ENCODE measurements at places on chromosomes 11 and 22. TPM values are rescaled to one million over a fixed set of nuclear protein-coding genes. Genes with fewer than 3 reads are reported as not detected.

GRCh38 chr11:120208001-120208441, 2.8 kb upstream of the OAF start:
- no peak for DNase-seq

DNA sequence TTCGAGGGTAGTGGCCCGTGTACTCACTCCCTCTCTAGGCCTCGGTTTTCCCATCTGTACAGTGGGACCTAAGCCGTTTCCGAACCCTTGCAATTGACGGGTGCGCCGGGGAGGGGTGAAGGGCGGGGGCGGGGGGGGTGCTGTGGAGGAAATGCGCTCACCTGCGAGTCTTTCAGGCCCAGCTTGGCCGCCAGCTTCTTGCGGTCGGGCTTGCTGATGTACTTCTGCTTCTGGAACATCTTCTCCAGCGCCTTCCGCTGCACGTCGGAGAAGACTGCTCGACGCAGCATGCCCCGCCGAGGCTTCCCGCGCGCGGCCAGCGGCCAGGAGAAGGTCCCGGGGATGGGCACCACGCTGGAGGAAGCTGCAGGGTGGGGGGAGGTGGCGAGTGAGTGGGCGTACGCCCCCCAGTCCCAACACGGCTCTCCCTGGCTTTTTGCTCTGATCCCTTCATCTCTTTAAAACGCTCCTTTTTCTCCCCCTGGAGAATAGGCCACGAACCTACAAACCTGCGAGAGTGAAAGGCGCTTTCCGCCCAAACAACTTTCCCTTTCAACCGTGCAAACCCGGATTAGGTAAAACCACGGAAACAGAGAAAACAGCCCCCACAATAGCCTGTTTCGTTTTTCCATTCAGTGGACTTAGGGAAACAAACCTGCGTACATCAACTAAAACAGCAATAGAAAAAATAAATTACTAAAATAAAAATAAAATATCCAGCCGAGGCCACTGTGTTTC, 3.2 kb downstream of the DBX1 start:
- DNase-seq, result no peak

The KCNK7 gene
- 0.81 TPM for total RNA-seq

DNA sequence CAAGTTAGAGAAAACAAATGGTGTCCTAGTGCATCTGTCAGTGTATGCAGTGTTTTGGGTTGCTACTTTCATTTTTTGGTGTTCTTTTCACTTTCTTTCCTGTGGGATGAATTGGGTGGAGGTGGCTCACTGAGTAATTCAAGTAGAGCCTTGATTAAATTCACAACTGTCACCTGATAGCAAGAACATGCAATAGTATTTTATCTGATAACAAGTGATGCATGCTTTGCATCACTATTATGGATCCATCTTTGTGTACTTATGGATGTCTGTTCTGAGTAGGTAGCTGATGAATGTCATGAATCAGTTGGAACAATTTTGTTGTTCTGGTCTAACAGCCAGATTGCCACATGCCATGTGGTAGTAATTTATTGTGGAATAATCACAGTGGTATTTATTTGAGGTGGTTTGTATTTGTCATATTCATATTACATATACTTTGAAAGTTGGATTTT, 87.5 kb downstream of the DDX10 start:
- no peak for DNase-seq

- peak; percentile 27 for DNase-seq
These were observed 9.9 kb downstream of the IGF2 start for GRCh38 chr11:2129308-2129698.

DNA sequence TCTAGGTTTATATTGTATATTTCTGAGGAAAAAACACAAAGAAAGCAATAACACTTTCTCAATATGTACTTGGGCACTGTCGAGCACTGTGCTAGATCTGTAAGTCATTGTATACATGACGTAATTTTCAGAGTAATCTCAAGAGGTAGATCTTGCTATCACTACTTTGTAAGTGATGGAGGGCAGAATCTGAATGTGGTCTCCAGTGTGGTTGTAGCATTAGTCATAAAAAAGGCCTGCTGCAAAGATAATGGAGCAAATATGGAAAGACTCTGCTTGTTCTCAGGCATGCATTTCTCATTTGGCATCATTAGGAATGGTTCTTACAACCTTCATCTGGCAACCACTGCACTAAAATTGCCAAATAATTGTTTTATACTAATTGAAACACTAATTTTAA, 419.8 kb upstream of the CCDC179 start:
- DNase-seq, result no peak

Data from Right ventricle myocardium superior (tissue), 1 donor.